HT-29 (cell line): ENCODE measurements at places on chromosomes 1 and 21.

GRCh38 chr21:36027347-36027746 lies 33.0 kb downstream of the SETD4 start:
- no peak for DNase-seq

GRCh38 chr21:44644878-44645277 lies 1.3 kb upstream of the KRTAP10-11 start:
- no peak for DNase-seq

- DNase-seq, result no peak
Observed at GRCh38 chr1:1922956-1923833, 4.1 kb upstream of the TMEM52 start.

DNA sequence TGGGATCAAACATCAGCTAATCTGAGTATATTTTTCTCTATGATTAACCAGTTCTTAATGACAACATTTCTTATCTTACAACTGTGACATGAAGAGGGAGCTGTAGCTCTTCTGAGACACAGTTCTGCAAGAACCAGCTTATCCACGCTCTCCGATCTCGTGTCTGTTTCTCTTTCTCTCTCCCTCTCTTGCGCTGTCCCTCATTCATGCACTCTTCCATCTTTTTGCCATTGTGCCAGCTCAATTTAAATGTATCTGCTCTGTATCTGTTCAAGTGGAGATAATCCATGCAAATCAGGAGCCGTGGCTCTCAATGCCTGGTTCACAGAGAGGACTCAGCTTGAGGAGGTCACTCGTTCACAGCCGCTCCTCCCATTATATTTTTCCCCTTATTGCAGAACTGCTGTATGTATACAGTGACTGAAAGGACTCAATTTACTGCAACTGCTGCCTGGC lies 494.7 kb upstream of the ADGRL2 start:
- peak; percentile 54 for DNase-seq

GRCh38 chr1:234253732-234254131 lies 119.5 kb upstream of the COA6 start:
- DNase-seq, result no peak

DNA sequence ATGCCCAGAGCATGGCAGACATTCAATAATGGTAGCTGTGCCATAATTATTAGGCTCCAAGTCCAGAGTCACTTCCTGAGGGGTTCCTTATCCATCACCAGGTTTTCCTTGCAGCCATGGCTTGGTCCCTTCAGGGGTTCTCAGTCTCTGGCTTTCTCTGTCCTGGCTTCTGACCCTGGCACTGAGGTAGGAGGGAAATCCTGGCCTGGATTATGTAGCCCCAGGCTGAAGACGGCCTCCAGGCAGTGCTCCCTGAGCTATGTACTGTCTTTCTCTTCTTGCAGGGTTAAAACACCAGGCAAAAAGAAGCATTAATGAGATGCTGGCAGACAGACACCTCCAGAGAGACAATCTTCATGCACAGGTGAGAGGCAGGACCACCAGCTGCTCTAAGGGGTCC lies 9.5 kb upstream of the PADI3 start:
- DNase-seq, result peak; percentile 82

DNA sequence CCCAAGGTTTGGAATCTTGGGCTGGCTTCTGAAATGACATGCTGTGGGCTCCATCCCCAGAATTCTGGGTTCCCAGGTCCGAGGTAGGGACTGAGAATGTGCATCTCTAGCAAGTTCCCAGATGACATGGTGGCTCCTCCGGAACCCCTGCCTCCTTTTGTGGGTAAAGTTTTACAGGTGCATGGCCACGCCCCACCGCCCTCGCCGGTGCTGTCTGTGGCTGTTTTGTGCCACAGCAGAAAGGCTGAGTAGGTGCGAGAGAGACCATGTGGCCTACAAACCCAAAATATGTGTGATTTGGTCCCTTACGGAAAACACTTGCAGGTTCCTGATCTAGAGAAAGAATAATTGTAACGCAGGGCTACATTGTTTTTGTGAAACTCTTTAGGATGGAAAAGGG lies 30.9 kb downstream of the SKI start:
- no peak for DNase-seq

GRCh38 chr1:54219688-54220003 lies 19.7 kb downstream of the MRPL37 start:
- DNase-seq, result no peak

- no peak for DNase-seq
Observed at GRCh38 chr21:15895142-15896106, 165.6 kb downstream of the USP25 start.

- no peak for DNase-seq
Observed at GRCh38 chr1:37741662-37742061, 23.3 kb downstream of the EPHA10 start.

- no peak for DNase-seq
Observed at GRCh38 chr21:33123374-33124123, 53.6 kb downstream of the OLIG1 start.

GRCh38 chr1:155964193-155964592 lies 14.2 kb downstream of the ARHGEF2 start:
- no peak for DNase-seq

- DNase-seq, result peak; percentile 71
Observed at GRCh38 chr1:16146279-16147155, 9.4 kb downstream of the EPHA2 start.

DNA sequence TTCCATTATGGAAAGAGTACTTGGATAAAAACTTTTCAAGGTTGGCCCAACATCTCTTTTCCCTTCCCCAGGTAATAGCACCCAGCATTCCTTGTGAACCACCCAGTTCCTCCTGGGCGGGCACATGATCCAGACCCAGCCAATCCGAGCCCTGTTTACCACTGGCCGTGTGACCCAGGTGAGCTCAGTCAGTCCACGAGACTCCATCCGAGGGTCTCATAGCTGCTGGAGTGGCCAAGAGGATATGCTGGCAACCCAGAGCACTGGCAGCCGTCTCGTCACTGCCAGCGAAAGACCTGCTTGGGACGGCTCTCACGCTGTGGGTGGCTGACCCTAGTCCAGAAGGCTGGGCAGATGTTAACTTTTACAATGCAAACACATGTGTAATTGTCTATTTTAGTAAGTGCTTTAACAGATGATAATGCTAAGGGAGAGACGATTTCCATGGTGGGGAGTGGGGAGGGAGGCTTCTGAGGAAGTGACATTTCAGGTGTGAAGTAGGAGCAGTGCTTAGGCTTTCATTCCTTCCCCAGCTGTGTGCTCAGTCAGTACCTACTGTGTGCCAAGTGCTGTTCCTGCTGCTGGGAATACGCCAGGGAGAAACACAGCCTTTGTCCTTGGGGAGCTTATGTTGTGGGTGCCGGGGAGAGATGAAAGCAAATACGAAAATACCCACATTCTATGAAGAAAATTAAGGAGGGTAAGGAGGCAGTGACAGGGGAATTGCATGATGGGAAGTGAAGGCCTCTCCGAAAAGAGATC lies 24.5 kb downstream of the PARK7 start:
- no peak for DNase-seq

GRCh38 chr21:37503848-37504467 lies 137.4 kb downstream of the DYRK1A start:
- no peak for DNase-seq

- DNase-seq, result no peak
Observed at GRCh38 chr21:45262041-45262581, 25.6 kb downstream of the POFUT2 start.

DNA sequence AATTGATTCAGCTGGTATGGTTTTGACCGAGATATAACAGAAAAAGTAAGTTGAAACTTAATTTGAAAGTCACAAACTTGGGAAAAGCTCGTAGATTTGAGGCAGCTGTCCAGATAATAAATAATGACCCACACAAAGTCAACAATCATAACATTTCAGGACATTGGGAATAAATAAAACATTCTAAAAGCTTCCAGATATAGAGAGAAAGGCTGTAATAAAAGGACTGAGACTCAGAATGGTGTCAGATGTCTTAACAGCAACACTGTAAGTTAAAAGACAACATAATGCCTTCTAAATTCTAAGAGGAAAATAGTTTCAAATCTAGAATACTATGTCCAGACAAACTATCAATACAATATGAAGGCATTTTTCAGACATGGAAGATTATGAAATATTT lies 163.3 kb downstream of the CDC42BPA start:
- no peak for DNase-seq

- no peak for DNase-seq
Observed at GRCh38 chr1:2443277-2444137, 31.1 kb upstream of the PEX10 start.

DNA sequence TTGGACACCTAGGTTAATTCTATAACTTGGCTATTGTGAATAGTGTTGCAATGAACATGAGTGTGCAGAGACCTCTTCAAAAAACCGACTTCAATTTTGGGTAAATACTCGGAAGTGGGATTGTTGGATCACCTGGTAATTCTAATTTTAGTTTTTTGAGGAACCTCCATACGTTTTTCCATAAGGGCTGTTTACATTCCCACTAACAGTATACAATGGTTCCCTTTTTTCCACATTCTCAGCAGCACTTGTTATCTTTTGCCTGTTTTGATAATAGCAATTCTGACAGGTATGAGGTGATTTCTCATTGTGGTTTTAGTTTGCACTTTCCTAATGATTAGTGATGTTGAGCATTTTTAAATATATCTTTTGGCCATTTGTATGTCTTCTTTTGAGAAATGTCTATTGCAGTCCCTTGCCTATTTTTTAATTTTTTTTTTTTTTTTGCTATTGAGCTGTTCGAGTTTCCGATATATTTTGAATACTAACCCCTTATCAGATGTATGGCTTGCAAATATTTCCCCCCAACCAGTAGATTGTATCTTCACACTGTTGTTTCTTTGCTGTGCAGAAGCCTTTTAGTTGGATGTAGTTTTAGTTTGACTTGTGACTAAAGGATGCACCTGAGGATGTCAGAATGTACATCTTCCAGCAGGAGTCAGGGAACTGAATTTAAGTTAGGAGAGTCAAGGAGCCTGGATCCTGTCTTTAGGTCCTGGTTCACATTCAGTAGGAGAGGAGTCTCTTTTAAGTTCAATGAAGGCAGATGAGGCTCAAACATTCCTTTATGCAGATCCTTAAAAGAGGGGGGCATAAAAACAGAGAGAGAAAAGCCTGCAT lies 120.0 kb downstream of the S1PR1 start:
- no peak for DNase-seq

GRCh38 chr1:5492846-5493245 lies 499.4 kb downstream of the NPHP4 start:
- DNase-seq, result no peak

GRCh38 chr21:33608559-33608958 lies 20.1 kb upstream of the DONSON start:
- DNase-seq, result no peak

GRCh38 chr1:58898739-58899586 lies 115.1 kb upstream of the JUN start:
- no peak for DNase-seq

DNA sequence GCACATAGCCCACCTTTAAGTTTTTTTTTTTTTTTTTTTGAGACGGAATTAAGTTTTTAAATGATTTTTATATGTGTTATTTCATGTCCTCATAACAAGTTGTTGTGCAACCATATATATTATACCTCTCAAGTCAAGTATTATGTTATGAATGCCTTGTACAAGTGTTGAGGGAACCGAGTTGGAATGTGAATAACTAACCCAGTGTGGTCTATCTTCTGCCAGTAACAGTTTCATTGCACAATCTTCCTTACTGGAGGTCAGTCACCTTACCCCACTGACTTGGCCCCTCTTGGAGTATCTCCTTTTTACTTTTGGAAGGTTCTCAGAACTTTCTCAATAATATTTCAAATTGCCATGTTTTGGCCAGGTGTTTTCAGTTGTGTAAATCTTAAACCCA lies 201.9 kb downstream of the CACNA1E start:
- no peak for DNase-seq

GRCh38 chr1:209318181-209319056 lies 265.1 kb upstream of the CAMK1G start:
- DNase-seq, result no peak
